Umbilical cord (tissue), 2 donors: ENCODE measurements at places on chromosomes 6 and 20. TPM values are rescaled to one million over a fixed set of nuclear protein-coding genes. Genes with fewer than 3 reads are reported as not detected.

Gene SNTA1
- total RNA-seq = 28.2 TPM

GRCh38 chr6:29653452-29654038 lies 3.3 kb upstream of the MOG start:
- peak; percentile 69 for DNase-seq

DNA sequence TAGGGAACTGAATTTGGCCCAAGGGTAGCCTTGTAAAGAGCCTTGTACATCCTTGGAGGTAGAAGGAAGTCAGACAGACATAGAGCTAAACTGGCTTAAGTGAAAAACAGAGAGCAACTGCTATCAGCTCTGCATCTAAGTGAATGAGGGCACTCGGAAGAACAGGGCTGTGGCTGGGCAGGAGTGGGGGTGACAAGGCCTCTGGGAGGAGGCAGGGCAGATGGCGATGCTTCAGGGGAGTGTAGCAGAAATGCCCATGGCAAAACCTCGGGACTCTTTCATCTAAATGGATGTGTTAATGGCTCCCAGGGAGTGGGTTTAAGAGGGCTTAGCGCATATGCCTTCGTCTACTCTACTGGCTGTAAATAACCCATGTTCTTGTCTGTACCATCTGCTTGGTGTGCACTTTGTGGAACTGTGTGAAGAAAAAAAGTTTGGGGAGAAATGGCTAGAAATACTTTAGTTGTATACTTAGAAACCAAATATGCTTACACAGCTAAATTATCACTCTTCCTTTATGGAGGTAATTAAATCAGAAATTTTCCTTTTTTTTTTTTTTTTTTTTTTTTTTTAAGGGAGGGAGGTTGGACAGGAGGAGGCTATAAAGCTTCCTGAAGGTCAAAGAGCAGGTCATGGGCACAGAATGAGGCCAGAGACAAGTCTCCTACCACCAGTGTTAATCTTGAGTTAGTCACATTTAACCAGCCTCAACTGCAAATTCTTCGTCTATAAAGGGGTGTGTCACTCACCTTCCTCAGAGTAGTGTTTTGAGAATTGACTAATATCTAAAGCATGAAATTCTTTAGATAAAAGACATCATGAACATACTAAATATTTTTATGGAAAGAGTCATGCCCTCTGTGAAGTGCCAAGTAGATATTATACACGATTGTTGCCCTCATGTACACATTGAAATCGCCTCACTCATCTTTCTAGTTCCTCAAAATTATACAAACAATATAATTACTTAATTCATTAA lies 60.9 kb downstream of the FYN start:
- DNase-seq = no peak

Gene CFB
- 34.7 TPM for total RNA-seq

DNA sequence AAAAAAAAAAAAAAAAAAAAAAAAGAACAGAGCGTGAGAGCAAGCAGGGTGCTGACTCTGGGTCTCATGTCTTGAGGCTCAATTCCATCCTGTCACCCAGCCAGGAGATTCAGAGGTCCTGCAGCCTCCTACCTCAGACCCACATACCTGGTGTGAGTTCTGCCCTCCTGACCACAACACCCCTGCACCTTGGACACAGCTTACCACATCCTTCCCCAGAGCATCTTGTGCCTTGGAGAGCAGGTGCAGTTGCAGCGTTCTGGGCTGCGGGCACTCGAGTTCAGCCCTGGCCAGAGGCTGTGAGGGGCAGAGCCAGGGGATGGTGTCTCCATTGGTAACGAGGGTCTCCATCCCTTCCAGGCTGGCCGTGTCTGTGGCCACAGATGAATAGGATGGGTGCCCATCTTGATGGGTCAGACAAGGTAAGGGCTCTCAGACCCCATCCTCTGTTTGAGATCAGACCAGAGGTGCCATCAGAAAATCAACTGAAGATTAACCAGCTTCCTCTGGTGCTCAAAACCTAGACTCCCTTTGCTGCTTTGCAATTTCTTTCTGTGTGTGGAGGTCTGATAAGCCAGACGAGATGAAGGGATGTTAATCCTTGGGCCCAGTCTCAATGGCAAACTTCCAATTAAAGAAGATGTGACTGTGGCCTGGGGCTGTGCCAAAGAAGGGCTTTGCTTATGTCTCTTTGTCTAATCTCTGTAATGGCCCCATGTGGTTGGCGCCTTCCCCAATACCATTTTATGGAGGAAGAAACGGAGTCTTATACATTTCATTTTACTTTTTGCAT lies 14.7 kb upstream of the ZNF831 start:
- no peak for DNase-seq

Gene COL9A3
- 37.1 TPM for total RNA-seq

- DNase-seq = no peak
Measured at GRCh38 chr20:19756761-19757486, 1.1 kb upstream of the RIN2 start.

GRCh38 chr6:101935732-101936131 lies 542.2 kb downstream of the GRIK2 start:
- no peak for DNase-seq

Gene FAM120B
- total RNA-seq = 25.5 TPM

DNA sequence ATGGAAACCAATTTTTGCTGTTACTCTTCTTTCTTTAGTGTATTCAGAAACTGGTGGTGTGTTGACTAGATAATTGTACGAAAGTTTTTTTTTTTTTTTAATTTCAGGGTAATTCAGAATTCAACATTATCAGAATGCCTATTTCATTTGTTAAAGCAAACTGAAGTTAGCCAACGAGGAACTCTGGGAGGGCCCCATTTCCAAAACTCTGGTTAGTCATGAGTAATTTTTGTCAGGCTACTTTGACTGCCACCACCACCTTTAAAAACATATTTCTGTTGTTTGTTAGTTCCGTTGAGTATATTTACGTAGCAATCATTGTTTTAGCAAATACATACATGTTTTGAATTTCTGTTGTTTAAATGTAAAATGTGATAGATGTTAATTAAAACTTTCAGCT lies 763 bp downstream of the ZKSCAN8 start:
- DNase-seq = no peak

GRCh38 chr6:155493026-155493693 lies 37.5 kb upstream of the NOX3 start:
- DNase-seq = no peak

DNA sequence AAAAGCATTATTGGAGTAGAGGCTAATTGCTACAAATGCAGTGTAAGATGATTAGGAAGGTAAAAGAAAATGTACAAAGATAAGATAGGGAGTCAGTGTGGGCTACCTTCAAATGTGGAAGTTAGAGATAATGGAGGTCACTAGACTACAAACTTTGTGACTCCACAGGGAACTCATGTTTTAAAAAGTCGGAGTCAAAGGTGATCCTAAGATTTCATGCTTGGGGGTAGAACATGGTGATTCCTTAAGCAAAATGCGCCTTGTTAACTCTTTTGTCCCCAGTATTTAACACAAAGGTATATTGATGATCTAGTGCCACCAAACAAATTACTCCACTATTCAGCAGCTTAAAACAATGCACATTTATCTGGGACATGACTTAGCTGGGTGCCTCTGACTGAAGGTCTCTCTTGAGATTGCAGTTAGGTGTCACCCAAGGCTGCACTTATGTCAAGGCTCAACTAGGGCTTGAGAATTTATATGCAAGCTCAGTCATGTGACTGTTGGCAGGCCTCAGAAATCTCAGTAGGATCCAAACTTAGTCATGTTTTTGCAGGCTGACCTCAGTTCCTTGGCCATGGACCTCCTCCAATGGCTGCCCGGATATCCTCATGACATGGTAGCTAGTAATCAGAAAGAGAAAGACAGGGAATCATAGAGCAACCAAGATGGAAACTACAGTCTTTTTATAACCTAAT lies 11.4 kb upstream of the SNX9 start:
- no peak for DNase-seq
